ENCODE measurements at places on chromosomes 13 and 19.

GRCh38 chr19:47095476-47096099, 18.0 kb downstream of the ZC3H4 start:
- DNase-seq: no peak

- peak; percentile 21 for DNase-seq
These were observed 8.6 kb upstream of the IFNL4 start for GRCh38 chr19:39257227-39257626.

GRCh38 chr13:113743366-113744195, 15.4 kb upstream of the TMEM255B start:
- no peak for DNase-seq

DNA sequence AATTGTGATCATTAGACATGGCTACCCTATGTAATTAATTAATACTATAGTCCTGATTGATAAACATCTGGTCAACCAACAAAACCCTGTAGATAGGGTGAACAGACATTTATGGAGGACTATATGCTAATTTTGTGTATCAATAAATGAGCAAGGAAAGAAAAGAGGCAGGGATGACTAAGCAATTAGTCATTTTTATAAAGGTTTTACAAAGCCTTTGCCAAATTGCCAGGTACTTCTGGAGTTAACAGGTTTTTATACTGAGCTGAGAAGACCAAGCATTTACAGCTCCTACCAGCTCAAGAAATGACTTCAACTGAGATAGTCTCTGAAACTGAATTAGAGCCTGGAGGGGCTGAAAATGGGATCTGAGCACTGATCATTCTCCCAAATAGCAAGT, 186.8 kb upstream of the PRR20A start:
- DNase-seq: no peak

DNA sequence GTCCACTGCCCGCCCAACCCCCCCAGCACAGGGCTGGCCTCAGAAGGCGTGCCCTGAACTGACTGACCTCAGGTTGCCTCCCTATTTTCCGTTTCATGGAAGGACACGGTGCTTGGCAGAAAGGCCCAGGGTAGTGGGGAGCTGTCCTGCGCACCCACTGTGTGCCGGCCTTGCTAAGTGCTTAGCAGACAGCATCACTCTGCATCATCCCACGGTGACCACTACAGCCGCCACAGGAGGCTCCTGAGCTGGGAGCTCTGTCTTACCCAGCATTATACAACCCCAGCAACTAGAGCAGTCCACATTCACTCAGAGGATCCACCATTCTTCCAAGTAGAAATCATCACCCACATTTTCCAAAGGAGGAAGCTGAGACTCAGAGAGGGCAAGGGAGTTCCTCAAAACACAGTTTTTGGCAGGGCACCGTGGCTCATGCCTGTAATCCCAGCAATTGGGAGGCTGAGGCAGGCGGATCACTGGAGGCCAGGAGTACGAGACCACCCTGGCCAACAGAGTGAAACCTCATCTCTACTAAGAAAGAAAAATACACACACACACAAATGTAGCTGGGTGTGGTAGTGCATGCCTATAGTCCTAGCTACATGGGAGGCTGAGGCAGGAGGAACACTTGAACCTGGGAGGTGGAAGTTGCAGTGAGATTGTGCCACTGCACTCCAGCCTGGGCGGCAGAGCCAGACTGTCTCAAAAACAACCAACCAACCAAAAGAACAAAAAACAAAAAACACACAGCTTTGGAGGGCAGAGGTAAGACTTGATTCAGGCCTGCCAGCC, 1.6 kb downstream of the SBK2 start:
- DNase-seq: no peak

GRCh38 chr19:12864721-12865715, 16.2 kb downstream of the DNASE2 start:
- no peak for DNase-seq

DNA sequence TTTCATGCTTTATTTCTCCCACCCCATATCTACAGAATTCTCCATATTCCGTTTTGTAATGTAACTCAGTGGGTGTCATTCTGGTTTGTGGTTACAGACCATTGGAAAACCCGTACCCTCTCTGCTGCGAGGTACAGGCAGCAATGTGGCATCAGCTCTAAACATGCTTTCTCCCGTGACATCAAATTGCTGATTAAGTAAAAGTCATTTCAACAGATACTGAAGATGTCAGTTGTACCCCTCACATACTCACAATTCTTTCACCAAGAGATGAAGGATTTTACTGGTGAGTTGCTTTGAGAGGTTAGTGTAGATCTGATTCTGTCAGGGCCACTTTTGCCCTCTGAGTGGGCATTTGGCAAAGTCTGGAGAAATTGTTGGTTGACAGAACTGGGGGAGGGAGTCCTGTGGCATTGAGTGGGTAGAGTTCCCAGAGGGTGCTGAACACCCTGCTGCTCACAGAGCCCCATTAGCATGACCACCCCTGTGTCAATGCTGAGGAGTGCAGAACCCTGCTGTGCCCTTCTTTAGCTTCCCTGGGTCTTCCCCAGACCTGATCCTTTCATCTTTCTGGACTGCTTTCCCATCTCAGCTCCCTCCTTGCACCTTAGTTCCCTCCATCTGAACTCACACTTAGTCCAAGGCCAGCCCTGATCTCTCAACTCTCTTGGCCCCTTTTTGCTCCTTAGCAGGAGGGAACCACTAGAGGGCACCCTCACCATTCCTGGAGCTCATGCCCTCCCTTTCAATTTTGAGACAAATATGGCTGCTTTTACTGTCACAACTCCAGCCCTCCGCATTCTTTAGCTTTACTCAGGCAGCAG, 39.9 kb upstream of the CEACAM8 start:
- no peak for DNase-seq

GRCh38 chr19:48624791-48625723, 5.8 kb downstream of the SPHK2 start:
- DNase-seq: no peak

GRCh38 chr19:29084266-29084665, 128.7 kb downstream of the UQCRFS1 start:
- no peak for DNase-seq

DNA sequence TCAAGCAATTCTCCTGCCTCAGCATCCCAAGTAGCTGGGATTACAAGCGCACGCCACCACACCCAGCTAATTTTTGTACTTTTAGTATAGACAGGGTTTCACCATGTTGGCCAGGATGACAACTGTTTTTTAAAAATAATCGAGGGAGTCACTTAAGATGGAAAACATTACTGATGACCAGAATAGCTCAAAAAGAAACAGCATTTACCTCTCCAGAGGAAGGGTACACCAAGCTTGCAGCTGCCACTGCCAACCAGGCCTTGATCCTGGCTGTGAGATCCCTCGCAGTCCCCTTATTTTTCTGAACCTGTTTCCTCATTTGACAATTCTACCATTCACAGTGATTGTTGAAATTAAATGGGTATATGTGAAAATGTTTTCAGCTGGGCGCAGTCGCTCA, 14.5 kb downstream of the PDCD5 start:
- DNase-seq: no peak

- DNase-seq: no peak
These were observed 419 bp downstream of the MRPS31 start for GRCh38 chr13:40770609-40770933.

GRCh38 chr13:72726726-72727416, 558 bp downstream of the MZT1 start:
- no peak for DNase-seq

DNA sequence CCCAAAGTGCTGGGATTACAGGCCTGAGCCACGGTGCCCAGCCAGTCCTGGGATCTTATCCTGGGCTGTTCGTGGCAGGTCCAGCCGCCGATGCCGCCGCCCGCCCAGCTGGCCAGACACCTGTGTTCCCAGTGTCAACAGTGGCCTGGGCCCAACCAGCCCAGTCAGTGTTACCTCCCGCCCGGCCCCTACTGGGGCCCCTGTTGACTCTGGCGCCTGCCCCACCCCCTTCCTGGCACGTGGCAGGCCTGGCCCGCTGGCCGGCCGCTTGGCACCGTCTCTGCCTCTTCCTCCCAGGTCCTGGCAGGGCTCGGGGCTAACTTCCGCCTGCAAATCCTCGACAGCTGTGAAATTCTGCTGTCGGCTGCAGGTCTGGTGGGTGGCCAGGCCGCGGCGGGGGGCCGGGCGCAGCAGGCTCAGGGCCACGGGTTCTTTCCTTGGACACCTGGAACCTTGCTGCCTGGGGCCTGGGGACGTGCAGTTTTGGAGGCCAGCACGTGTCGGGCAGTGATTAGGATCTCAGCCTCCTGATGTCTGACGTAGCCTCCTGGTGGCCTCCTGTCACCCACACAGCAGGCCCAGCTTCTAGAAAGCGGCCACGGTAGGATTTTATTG, 9.1 kb downstream of the ARID3A start:
- no peak for DNase-seq

GRCh38 chr13:104823071-104823470, 1712.4 kb downstream of the EFNB2 start:
- no peak for DNase-seq

DNA sequence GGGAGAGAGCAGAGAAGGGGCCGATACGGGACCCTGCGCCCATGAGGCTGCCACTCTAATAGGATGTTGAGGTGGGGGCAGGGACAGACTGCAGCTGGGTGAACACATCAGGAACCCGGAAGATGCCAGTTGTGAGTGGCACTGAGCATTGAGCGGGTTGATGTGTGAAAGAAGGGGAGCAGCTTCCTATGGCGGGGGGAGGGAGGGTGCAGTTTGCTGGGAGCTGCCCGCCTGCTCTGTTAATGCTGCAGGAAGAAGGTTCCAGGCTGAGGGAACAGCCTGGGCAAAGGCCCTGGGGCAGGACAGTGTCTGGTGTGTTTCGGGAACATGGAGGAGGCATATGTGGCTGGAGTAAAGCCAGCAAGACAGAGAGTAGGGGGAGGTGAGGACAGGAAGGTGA, 29.8 kb downstream of the DNM2 start:
- no peak for DNase-seq

DNA sequence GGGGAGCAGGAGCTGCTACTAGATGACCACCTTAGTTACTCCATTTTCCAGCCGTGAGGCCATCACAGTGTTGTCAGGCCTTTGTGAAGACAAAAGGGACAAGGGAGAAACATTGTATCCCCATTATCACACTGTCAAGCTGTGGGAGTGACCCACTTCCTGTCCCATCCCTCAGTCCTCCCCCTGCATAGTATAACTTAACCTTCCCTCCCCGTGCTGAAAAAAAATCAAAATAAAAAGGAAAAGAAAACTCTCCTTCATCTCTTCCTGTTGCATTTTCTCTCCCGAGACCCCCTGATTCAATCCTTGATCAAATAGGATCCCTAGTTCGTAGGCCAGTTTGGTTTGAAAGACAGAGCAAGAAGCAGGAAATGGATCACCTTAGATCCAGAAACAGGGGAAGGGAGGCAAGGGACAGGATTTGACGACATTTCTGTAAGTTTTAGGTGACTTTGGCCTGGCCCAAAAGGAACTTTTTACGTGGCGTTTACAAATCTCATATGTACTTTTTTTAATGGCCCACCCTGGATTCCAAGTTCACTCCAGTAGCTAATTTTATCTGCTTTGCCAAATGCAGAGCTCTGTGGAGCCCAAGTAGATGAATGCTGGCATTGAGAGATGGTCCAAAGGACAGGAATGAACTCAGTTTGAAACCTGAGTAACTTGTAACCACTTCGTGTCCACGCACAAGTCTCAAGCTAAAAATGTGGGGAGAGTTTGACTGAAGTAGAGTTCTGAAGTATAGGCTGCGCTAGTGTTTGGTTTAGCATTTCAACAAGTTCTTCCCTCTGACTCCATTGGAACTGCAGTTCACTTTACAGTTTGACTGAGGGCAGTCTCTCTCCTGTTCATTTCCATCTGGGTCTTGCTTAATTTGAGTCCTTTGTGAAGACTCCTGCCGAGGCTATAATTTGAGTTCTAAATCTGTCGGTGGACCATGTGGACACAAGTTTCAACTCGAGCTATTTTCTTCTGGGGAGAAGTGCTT, 16.6 kb upstream of the GATAD2A start:
- DNase-seq: no peak

DNA sequence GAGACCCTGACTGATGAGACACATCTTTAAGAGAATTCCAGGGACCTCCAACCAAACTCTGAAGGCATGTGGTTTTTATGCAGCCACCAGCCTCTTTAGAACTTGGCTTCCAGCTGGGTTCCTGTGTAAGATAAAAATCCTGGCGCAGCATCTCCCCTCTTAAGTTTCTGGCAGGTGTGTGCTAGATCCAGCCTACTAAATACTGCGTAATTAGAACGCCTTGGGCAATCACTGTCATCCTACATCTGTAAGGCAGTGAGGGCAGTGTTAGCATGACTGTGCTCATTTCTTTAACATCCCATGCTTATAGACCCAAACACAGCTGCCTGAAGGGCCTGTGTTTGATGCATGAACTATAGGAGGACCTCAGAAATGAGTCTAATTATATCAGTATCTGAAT, 173.5 kb upstream of the OBI1 start:
- no peak for DNase-seq

- DNase-seq: no peak
These were observed 13.2 kb upstream of the ZNF536 start for GRCh38 chr19:30358821-30359580.

- no peak for DNase-seq
These were observed 51.7 kb upstream of the KPNA3 start for GRCh38 chr13:49844181-49844580.

All from posterior cingulate gyrus (tissue), 11 donors.